Smooth muscle cell of trachea (primary cell): ENCODE measurements at places on chromosomes 7 and 10. TPM values are rescaled to one million over a fixed set of nuclear protein-coding genes. Genes with fewer than 3 reads are reported as not detected.

TRIM50 gene
- total RNA-seq, result not detected in 2 replicates

TBX20 gene
- total RNA-seq, result not detected in 2 replicates

FOXP2 gene
- 10.9 and 11.9 TPM in 2 replicates for total RNA-seq

HMX3 gene
- total RNA-seq, result not detected in 2 replicates

IMMP2L gene
- total RNA-seq, result 10.8 and 25.0 TPM in 2 replicates

C7orf57 gene
- not detected in 2 replicates for total RNA-seq

GPNMB gene
- 288 and 440 TPM in 2 replicates for total RNA-seq

RBP4 gene
- total RNA-seq, result 0.33 and 0.44 TPM in 2 replicates

COL13A1 gene
- 17.2 and 21.5 TPM in 2 replicates for total RNA-seq

RBP3 gene
- total RNA-seq, result not detected in 2 replicates

AKR1C4 gene
- total RNA-seq, result not detected in 2 replicates

SLC13A1 gene
- not detected in 2 replicates for total RNA-seq

NXPH1 gene
- not detected in 2 replicates for total RNA-seq

IL15RA gene
- 3.5 and 13.7 TPM in 2 replicates for total RNA-seq

EBF3 gene
- 9.9 and 16.5 TPM in 2 replicates for total RNA-seq

ASB10 gene
- total RNA-seq, result not detected in 2 replicates

ASZ1 gene
- total RNA-seq, result not detected in 2 replicates

CLEC5A gene
- total RNA-seq, result not detected in 2 replicates

PTF1A gene
- total RNA-seq, result not detected in 2 replicates

CRYGN gene
- 0.58 and 0.83 TPM in 2 replicates for total RNA-seq

C10orf105 gene
- total RNA-seq, result under 0.01 TPM in 1 of 2 replicates, not detected in the other

GBF1 gene
- total RNA-seq, result 39.6 and 43.0 TPM in 2 replicates

PON1 gene
- not detected in 2 replicates for total RNA-seq

VPS37D gene
- 6.4 and 12.2 TPM in 2 replicates for total RNA-seq

CFAP43 gene
- 0.15 and 0.33 TPM in 2 replicates for total RNA-seq

GTF2IRD1 gene
- total RNA-seq, result 8.3 and 9.9 TPM in 2 replicates

MBLAC1 gene
- 2.5 and 3.6 TPM in 2 replicates for total RNA-seq

SPDYE2 gene
- not detected in 2 replicates for total RNA-seq

H2BK1 gene
- not detected in 2 replicates for total RNA-seq

LOXL4 gene
- 14.1 and 78.2 TPM in 2 replicates for total RNA-seq

TMEM176A gene
- 0.33 TPM in 1 of 2 replicates, not detected in the other for total RNA-seq

ELFN1 gene
- 1.7 and 7.6 TPM in 2 replicates for total RNA-seq

GNAT3 gene
- not detected in 2 replicates for total RNA-seq

TRPV5 gene
- total RNA-seq, result not detected in 2 replicates

TWIST1 gene
- total RNA-seq, result 76.5 and 118 TPM in 2 replicates

GPRIN2 gene
- total RNA-seq, result not detected in 2 replicates

NPFFR1 gene
- under 0.01 TPM in 1 of 2 replicates, not detected in the other for total RNA-seq

DLG5 gene
- total RNA-seq, result 46.1 and 75.8 TPM in 2 replicates

ENTPD7 gene
- 13.7 and 20.3 TPM in 2 replicates for total RNA-seq

RSU1 gene
- total RNA-seq, result 70.1 and 85.3 TPM in 2 replicates

RAPGEF5 gene
- total RNA-seq, result 1.3 and 1.6 TPM in 2 replicates

ADAM22 gene
- total RNA-seq, result 1.0 and 1.5 TPM in 2 replicates

C10orf62 gene
- total RNA-seq, result 0.15 TPM in 1 of 2 replicates, not detected in the other

MLLT10 gene
- total RNA-seq, result 52.9 and 53.3 TPM in 2 replicates

ZPBP gene
- not detected in 2 replicates for total RNA-seq

LRRC18 gene
- total RNA-seq, result under 0.01 and 0.29 TPM in 2 replicates

LAMB4 gene
- total RNA-seq, result under 0.01 and 0.44 TPM in 2 replicates

RFC2 gene
- 10.4 and 27.1 TPM in 2 replicates for total RNA-seq

TEX36 gene
- 0.44 TPM in 1 of 2 replicates, not detected in the other for total RNA-seq

MRLN gene
- total RNA-seq, result not detected in 2 replicates

SPDYE6 gene
- 0.15 and 0.17 TPM in 2 replicates for total RNA-seq

RARRES2 gene
- 0.73 and 20.7 TPM in 2 replicates for total RNA-seq

CFAP46 gene
- 0.50 and 1.5 TPM in 2 replicates for total RNA-seq

CALCR gene
- total RNA-seq, result not detected in 2 replicates

CPA2 gene
- not detected in 2 replicates for total RNA-seq

CHAT gene
- total RNA-seq, result not detected in 2 replicates

SPDYE5 gene
- not detected in 2 replicates for total RNA-seq

OR2A1 gene
- total RNA-seq, result under 0.01 and 0.15 TPM in 2 replicates

ACSM6 gene
- total RNA-seq, result not detected in 2 replicates
